ENCODE measurements at places on chromosomes 6 and 20. TPM values are rescaled to one million over a fixed set of nuclear protein-coding genes. Genes with fewer than 3 reads are reported as not detected.

The OPN5 gene
- total RNA-seq = not detected

The BTNL2 gene
- total RNA-seq = not detected

The CD24 gene
- total RNA-seq = 4.5 TPM

The PGC gene
- total RNA-seq = not detected

The AIF1 gene
- total RNA-seq = not detected

The MLIP gene
- not detected for total RNA-seq

The TSPO2 gene
- total RNA-seq = not detected

The PLEKHG1 gene
- total RNA-seq = 3.7 TPM

The TGM3 gene
- total RNA-seq = 0.08 TPM

The SLA2 gene
- not detected for total RNA-seq

The MANEA gene
- total RNA-seq = 24.9 TPM

The TCP11 gene
- not detected for total RNA-seq

The RPS6KA2 gene
- total RNA-seq = 89.7 TPM
